ENCODE measurements at places on chromosomes 2 and 18.

DNA sequence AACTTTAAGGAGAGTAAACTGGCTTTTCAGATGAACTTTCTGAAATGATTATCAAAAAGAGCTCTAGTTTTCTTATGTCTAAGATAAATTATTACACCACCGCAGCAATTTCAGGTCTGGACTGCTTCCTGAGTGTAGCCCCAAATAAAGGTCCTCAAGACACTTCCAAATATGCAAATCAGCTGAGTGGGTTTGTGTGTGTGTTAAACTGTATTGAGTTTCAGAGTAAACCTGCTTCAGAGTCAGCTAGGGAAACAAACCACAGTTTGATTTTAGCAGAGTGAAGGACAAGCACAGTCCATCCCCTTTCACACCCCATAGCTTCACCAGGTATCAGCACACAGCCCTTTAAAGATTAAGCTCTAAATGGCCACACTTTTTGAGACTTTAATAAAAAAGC, 168.7 kb downstream of the NRXN1 start:
- no peak for DNase-seq

GRCh38 chr18:3492721-3493120, 42.7 kb downstream of the TGIF1 start:
- DNase-seq, result no peak

GRCh38 chr2:167386694-167387093, 498.4 kb downstream of the XIRP2 start:
- DNase-seq, result no peak

DNA sequence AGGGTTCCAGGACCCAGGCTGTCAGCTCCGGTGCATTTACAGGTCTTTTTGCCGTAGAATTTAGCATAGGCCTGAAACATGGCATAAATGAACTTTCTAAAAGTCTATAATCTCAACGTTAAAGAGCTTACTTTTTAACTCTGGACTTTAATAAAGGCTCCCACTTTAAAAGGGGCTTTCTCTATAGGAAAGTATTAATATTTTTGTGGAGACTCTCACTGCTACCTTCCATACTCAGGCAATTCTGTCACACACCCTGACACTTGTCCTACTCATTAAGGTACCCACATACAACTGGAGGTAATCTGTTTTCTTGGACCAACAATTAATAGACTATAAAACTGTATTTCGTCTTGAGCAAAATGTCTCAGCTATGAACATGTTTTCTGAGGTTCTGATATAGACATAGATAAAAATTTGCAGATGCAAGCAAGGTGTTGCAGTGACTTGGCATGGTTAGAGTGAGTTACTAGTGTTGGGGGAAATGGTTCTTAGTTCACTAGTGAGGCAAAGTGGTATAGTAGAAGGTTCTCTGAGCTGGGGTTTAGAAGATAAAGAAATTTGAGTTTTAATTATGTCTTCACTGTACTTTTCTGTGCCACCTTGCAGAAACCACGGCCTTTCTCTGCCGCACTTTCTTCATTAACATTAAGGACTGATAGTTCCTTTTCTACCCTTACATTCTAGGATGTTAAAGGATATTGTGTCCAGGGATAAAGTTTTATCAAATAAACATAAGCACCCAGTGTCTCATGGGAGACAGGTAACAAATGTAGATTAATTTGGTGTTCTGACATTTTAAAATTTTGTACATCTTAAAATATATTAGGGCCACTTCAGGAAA, 10.8 kb upstream of the NR4A2 start:
- no peak for DNase-seq

- no peak for DNase-seq
Observed at GRCh38 chr2:74428675-74429074, 7.1 kb downstream of the WDR54 start.

- no peak for DNase-seq
Observed at GRCh38 chr2:176521878-176522670, 252.8 kb downstream of the MTX2 start.

GRCh38 chr2:149145314-149146295, 107.1 kb downstream of the LYPD6B start:
- DNase-seq, result no peak

GRCh38 chr2:120898961-120899750, 163.5 kb downstream of the GLI2 start:
- no peak for DNase-seq

DNA sequence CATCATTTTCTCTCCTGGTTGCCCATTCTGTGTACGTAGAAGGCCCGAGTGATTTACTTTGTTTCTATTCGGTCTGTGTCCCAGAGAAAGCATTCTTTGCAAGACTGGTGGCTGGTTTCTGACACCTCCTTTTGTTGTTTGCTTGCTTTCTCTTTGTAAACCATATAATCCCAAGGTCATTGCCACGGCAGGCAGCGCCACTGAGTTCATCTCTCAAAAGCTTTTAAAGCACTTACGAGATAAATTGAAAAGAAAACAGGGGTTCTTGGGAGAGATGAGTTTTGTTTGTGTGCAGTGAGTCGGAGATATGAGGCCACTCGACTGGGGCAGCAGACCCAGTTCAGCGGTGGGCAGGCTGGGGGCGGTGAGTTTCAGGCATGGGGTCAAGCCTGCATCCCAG, 137.6 kb downstream of the NCK2 start:
- DNase-seq, result no peak

DNA sequence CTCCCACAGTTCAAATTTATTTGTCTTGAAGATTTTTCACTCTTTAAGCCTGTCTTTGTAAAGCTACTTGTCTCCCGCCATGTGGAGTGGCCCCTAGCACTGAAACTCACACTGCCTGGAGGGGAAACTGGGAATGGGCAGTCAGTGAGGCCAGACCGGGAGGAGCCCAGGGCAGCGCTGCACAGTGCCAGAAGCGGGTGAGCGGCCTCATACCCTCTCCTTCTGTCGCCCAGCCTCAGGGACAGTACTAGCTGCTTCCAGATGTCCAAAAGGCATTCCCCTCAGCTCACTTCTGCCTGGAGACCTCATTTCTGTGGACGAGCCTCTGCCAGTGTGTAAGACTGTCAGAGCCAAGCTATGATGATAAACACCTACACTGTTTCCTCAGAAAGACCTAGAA, 79.9 kb downstream of the SEPTIN10 start:
- DNase-seq, result no peak

DNA sequence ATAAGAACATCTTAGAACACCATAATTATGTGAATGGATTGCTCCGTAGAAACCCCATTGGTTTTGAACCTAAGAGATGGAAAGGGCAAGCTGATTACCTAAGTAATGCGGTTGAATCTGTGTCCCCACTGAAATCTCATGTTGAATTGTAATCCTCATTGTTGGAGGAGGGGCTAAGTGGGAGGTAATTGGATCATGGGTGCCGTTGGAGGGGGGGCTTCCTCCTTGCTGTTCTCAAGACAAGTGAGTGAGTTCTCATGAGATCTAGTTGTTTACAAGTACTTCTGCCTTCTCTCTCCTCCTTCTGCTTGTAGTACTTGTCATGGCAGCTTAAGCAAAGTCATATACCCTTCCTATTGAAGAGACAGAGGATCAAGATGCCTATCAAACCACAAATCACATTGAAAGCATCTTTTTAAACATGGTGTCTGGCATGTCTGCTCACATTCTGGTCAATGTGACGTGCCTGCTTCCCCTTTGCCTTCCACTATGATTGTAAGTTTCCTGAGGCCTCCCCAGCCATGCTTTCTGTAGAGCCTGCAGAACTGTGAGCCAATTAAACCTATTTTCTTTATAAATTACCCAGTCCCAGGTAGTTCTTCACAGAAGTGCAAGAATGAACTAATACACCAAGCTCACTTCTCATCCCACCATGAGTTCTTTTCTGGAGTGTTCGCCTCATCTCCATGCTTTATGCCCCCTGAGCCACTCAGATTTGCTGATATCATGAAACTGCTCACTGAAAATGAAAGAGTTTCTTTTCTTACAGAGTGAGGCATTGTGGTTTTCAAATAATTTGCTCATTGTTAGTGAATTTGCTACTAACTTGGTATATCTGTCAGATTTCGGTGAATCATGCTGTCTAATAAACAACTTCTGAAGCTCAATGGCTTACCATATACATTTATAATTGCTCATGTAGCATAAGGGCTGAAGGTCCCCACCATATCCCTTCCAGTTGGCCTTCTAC, 23.6 kb downstream of the KCNE4 start:
- DNase-seq, result no peak

DNA sequence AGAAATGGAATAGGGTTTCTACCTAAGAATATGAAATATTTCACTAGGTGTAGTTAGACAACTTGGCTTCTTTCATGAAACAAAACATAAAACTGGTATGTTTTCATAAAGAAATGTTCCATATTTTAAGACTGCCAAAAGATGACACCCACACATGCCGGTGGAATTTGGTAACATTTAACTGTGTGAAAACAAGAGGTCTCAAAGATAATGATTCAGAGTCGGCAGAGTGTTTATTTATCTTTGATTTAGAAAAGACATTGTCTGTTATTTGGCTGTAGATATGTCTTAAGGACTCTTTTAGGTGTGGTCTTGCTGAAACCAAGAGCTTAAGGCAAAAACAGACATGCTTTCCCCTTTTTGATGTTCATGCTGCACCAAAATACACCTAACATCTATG, 63.5 kb upstream of the FN1 start:
- DNase-seq, result no peak

- DNase-seq, result peak; percentile 3
Observed at GRCh38 chr2:198657512-198658121, 800.1 kb downstream of the SATB2 start.

GRCh38 chr2:83168377-83168776, 1290.7 kb downstream of the SUCLG1 start:
- DNase-seq, result no peak

GRCh38 chr18:64893349-64893748, 744.5 kb upstream of the LINC00305 start:
- DNase-seq, result no peak

DNA sequence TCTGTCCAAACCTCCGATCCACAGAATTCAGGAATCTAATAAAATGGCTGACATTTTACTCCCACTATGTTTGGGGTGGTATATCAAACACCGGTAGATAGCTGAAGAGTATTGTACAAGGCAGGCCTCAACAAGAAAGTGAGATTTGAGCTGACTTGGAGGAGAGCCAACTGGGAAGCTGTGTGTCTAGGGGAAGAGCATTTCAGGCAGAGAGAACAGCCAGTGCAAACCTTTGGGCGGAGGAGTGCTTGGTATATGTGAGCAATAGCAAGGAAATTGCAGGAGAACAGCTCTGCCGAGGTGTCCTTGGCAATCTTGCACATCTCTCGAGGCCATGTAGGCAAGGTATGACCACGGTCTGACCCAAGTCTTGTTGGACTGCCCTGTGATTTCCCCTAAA, 1.8 kb upstream of the MERTK start:
- no peak for DNase-seq
